Left cardiac atrium (tissue), 4 donors: ENCODE measurements at places on chromosomes 6 and 20. TPM values are rescaled to one million over a fixed set of nuclear protein-coding genes. Genes with fewer than 3 reads are reported as not detected.

DNA sequence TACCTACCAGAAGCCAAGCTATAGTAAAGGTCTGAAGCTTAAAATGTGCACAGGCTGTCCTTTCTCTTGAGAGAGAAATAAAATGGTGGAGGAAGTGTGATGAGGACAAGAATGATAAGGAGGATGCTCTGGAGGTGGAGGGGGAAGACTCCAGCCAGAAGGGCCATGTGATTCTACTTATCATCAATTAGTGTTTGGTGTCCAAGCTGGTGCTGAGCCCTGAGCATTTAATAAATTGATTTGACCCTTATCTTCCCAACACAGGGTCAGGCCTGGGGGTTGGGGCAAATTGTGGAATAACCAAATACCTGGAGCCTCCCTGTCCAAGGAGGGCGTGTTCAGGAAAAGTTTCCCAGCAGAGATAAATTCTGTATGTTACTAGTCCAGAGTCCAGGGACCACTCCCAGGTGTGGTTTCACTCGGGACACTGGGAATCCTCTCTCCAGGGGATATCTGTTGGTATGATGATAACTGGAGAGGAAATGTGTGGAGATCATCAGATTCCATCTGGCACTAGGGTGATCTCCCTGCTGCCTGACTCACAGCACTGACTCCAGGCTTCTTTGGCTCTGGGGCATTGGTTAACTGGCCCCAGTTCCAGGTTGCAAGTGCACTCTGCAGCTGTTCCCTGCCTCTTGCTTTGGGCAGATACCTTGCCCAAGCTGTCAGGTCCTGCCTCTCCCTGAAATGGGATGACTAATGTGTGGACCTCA is 3.8 kb upstream of the MYBL2 start:
- no peak for DNase-seq

Gene HDGFL1
- total RNA-seq, result not detected

Gene HLA-DQA1
- 7.7 TPM for total RNA-seq

- no peak for DNase-seq
These were observed 143.7 kb downstream of the CDH26 start for GRCh38 chr20:60101891-60102281.

Gene OPRM1
- not detected for total RNA-seq

- DNase-seq, result no peak
These were observed 3.8 kb downstream of the DEK start for GRCh38 chr6:18260448-18261106.

Gene F13A1
- 371 TPM for total RNA-seq

Gene HTR1B
- not detected for total RNA-seq

- DNase-seq, result no peak
These were observed 330.2 kb downstream of the EPM2A start for GRCh38 chr6:145405006-145405551.

GRCh38 chr20:25860531-25861150 is 164.0 kb upstream of the ZNF337 start:
- DNase-seq, result no peak

GRCh38 chr20:38812709-38813573 is 7.4 kb downstream of the PPP1R16B start:
- no peak for DNase-seq

Gene HUS1B
- not detected for total RNA-seq

- DNase-seq, result no peak
These were observed 4.2 kb downstream of the AKIRIN2 start for GRCh38 chr6:87697581-87698546.

- no peak for DNase-seq
These were observed 1.0 kb downstream of the KHDC3L start for GRCh38 chr6:73363537-73363875.

- no peak for DNase-seq
These were observed 27.0 kb upstream of the RNF144B start for GRCh38 chr6:18360188-18360587.

- no peak for DNase-seq
These were observed 38.1 kb upstream of the UTRN start for GRCh38 chr6:144246988-144247387.

Gene GSTA3
- total RNA-seq, result not detected

Gene HCK
- total RNA-seq, result 14.1 TPM

Gene EYA4
- 7.2 TPM for total RNA-seq

DNA sequence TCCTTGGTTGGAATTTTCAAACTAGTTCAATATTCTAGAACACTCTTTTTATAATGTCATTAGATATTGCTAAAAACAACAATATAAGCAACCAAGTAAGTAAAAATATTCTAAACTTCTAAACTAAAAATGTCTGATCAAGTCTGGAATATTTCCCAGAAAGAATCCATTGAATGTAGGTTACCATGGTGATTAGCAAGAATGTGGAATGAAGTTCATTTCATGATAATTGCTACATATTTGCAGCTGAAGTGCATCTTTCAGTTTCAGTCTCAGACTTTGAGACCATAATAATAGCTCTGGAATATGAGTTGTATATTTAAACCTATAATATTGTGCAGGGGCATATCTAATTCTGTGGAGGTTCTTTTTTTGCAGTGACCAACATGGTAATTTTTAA is 61.0 kb upstream of the NKAIN2 start:
- DNase-seq, result no peak

Gene RIPPLY2
- total RNA-seq, result not detected

DNA sequence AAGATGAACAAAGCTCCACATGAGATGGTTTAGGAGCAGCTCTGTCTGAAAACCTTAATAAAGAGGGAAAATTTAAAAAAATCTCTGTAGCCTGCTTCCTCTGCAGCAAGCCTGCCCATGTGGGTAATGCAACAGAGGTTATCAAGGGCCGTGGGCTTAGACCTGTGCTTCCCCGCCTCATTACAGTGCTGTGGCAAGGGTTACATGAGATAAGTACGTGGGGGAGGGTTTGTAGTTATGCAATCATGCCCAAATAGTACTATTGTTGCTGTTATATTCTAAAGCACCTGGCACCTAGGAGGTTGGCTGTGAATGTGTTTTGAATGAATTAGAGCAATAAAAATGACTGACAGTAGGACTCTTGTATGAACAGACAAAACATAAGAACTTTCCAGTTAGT is 68.3 kb downstream of the PKHD1 start:
- no peak for DNase-seq

DNA sequence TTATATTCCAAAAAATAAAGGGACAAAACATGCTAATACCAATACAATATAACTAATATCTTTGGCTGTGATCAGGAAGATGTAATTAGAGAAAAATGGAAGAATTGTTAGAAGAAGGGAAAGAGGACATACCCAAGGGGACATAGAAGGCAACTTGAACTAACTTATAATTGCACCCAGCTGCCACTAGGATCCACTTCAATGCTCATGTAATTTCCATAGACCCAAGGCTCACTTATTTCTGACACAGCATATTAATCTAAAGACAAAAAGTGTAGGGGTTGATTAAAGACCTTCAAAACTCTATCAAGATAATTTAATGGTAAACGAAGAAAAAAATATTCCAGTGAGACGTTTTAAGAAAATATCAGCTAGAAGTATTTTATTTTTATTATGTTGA is 396.0 kb upstream of the ADGRB3 start:
- DNase-seq, result no peak

GRCh38 chr6:147117580-147117979 is 86.6 kb upstream of the STXBP5 start:
- no peak for DNase-seq

Gene AAR2
- 17.7 TPM for total RNA-seq

DNA sequence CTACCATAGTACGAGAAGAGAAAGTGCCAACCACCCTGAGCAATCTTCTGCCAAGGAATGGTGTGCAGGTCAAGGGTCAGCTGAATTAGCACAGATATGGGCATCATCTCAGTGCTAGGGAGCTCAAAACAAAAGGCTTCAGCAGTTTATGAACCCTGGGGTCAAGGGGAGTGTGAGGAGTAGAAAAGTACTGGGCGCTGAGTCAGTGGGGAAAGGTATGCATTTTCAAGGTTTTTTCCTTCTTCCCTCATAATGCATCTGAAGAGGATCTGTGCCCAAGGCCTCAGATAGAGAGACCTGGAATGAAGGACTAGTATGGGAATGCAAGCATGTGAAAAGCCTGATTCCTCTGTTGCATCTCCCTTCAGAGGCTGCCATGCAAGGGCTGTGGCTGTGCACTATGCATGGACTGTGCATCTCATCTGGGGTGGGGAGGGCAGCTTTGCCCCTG is 81.7 kb downstream of the PERP start:
- no peak for DNase-seq

DNA sequence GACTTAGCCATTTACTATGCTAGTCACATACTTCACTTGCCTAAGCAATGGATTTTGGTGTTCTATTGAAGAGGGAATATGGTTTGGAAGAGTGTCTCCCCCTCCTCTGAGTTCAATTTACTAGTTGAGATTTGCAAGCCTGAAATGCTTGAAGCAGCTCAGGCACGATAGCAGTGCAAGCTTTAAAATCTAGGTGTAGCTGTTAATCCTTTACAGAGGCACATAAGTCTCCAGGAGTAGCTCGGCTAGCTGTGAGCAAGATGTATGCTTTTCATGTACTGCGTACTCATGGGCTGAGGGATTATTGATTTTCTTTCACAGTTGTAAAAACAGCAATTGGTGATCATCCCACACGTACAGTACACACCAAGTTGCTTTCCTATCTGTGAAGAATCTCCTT is 726 bp downstream of the FLRT3 start:
- no peak for DNase-seq

GRCh38 chr20:51220293-51220706 is 197.4 kb upstream of the KCNG1 start:
- DNase-seq, result peak; percentile 43

Gene PRDM1
- 2.3 TPM for total RNA-seq

DNA sequence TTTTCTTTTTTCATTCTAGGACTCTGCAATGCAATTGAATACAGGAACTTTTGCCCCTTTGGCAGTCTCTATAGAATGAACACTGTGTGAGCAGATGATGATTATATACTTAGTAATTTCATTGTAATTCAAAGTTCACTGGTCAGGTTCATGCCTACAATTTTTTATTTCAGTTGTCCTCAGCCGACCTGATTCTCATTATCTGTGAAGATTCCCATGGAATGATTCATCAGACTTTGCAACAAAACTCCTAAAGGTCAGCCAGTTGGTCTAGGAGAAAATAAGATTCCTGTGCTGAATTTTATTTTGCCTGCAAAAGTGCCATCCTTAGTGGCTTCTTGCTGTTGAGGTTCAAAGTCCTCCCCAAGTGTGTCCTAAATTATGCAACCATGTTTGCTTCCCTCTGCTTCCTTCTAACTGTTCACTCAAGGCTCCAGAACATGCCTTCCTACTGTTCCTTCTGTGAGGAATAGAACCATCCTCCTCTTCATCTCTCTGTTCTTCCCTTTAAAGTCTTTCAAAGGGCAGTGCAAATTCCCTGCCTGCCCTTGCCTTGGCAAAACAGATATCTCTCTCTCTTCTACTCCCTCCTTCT is 194.2 kb upstream of the CNR1 start:
- DNase-seq, result no peak

DNA sequence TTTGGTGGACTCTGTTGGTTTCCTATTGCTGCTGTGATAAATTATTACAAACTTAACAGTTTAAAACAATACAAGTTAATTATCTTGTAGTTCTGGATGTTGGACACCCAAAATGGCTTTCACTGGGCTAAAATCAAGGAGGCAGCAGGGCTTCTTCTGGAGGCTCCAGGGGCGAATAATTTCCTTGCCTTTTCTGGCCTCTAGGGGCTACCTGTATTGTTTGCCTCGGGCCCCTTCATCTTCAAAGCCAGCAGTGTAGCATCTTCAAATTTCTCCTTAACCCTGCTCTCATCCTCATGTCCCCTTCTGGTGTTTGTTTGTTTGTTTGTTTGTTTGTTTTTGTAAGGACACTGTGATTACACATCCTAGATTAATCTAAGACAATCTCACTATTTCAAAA is 60.5 kb upstream of the ANKEF1 start:
- no peak for DNase-seq

DNA sequence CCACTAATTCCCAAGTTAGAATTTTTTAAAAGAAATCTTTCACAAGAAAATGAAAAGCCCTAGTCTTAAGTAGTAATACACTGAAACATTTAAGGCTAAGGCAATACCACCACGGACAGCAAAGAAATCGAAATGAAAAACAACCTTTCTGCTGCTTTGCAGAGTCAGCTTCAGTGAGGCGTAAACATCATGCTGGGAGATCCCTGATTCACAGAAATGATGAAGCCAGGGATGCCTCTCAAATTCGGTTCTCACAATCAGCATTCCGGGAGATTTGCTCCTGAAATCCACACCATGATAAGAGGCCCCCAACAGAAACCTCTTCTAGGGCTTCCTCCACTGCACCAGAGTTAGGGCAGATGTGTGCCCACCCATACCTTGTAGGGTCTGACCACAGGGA is 18.6 kb downstream of the RRBP1 start:
- DNase-seq, result no peak

Gene SYCP2L
- 0.59 TPM for total RNA-seq

DNA sequence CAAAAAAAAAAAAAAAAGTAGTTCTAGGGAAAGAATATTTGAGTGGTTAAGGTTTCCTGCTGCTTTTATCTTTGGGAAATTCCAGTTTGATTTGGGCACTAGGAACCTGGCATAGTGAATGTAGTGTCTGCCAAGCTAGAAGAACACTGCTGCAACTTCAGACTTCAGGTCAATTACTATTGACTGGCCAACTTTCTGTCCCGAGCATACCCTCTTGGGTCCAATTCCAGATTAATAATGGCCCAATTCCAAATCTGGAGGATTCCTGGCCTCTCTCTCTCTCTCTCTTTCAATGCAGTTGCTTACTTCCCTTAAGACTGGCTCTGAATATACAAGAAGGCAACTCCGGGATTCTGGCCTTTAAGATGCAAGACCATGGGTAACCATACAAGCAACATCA is 74.9 kb downstream of the ANKEF1 start:
- DNase-seq, result no peak

Gene POLR1C
- 28.3 TPM for total RNA-seq

- no peak for DNase-seq
These were observed 2.9 kb downstream of the RGL2 start for GRCh38 chr6:33295621-33296369.

GRCh38 chr20:38267296-38267695 is 6.8 kb upstream of the KIAA1755 start:
- no peak for DNase-seq

DNA sequence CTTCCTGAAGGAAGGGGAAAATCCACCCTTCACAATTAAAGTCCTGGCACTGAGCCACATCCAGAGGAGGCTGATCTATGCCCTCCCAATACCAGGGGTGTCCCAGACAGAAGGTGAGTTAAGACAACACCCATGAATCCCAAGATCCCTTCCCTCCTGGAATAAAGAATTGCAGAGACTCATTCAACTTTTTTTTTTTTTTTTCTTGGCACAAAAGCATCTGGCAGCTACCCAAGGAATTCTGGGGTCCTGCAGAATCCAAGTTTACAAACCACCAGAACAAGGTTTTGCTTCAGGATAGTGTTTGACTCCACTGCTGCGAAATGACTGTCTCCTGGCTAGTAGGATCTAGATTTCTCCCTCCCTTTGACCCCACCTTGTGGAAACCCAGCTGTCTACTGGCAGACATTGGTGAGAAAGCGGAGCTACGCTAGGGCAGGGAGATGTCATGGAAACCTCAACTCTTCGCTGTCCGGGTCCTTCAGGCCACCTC is 37.4 kb downstream of the JAG1 start:
- DNase-seq, result no peak

Gene MYCT1
- 13.4 TPM for total RNA-seq

GRCh38 chr20:48760403-48760983 is 67.3 kb downstream of the PREX1 start:
- DNase-seq, result no peak

- DNase-seq, result peak; percentile 62
These were observed 29.4 kb downstream of the THBS2 start for GRCh38 chr6:169224185-169224695.

Gene FABP7
- 0.21 TPM for total RNA-seq
